ENCODE measurements at places on chromosomes 1 and 21. TPM values are rescaled to one million over a fixed set of nuclear protein-coding genes. Genes with fewer than 3 reads are reported as not detected.

The ZNF670 gene
- 9.9 TPM for total RNA-seq

The EVI5 gene
- 36.2 TPM for total RNA-seq

The SNAPIN gene
- total RNA-seq = 41.4 TPM

The FNDC10 gene
- total RNA-seq = 0.94 TPM

The MROH7 gene
- not detected for total RNA-seq

The CFAP74 gene
- not detected for total RNA-seq

The ABCG1 gene
- 107 TPM for total RNA-seq

Measured in bladder microvascular endothelial cell (primary cell).